Femur (tissue), 1 donor: ENCODE measurements at places on chromosomes 7 and 10.

- DNase-seq, result no peak
Measured at GRCh38 chr7:151451156-151451555, 11.2 kb upstream of the CRYGN start.

DNA sequence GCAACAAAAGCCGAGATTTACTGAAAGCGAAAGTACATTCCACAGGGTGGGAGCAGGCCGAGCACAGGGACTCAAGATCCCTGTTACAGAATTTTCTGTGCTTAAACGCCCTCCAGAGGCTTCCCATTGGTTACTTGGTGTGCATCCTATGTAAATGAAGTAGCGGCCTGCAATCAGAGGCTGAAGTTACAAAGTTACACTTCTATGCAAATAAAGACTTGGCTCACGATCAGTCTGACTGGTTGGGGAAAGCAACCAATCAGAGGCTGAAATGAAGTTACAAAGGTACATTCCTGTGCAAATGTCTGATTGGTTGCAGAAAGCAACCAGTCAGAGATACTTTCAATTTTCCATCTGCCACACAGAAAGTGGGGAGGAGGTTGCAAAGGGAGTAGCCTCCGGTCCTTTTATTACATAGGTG lies 4.1 kb downstream of the ACBD7 start:
- peak; percentile 78 for DNase-seq

DNA sequence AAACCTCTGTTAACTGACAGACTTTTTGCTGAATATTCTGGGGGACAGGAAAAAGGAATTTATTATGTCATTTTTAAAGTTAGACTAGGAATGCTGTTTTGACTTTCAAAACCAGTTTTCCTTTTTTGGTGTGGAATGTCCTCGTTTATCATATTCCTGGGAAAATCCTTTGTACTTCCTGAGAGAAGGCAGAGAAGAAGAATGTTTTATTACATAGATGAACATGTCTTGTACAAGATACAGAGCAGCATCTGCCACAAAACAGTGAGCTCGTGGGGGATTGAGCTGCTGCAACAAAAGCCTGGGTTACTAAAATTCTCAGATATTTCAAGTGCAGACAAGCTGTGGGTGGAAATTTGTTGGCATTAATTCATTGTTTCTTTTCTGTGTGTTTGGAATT lies 20.2 kb downstream of the MCU start:
- DNase-seq, result no peak

- DNase-seq, result no peak
Measured at GRCh38 chr7:37510043-37510634, 61.5 kb upstream of the ELMO1 start.

DNA sequence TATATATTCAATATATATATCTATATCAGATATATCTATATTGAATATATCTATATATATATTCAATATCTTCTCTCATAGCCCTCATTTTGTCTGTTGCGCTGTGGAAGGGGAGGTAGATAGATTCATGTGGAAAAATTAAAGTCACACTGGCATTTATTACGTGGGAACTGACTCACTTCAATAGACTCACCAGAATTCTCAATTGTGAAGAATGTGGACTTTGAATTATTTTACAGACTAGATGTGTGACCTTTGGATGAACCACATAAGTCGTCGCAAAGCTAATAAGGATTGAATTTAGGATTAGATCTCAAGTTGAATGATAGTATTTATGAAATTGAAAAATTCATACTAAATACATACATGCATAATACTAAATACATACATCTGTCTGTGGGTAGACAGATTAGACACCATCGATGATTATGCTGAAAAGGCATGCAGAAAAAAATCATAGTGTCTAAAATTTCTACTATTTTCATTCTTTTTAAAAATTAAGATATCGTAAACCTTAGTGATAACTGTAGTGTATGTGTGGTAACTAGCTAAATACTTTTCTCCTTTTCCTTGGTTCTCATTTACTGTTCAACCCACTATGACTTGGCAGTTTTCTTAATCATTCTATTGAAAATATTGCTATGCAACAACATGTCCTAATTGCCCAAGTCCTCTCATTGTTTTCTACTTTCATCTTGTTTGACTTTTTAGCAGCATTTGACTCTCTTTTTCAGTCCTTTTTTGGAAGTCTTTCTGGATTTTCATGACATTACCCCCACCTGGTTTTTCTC lies 61.8 kb upstream of the A1CF start:
- DNase-seq, result no peak
